ENCODE measurements at places on chromosomes 16 and 17.
A peak's percentile ranks its signal among the peaks of the same experiment; 100 is the strongest.

- DNase-seq = no peak
These were observed 6.3 kb downstream of the APOH start for GRCh38 chr17:66222798-66223350.

- DNase-seq = no peak
These were observed 5.5 kb upstream of the TM4SF5 start for GRCh38 chr17:4766201-4766600.

DNA sequence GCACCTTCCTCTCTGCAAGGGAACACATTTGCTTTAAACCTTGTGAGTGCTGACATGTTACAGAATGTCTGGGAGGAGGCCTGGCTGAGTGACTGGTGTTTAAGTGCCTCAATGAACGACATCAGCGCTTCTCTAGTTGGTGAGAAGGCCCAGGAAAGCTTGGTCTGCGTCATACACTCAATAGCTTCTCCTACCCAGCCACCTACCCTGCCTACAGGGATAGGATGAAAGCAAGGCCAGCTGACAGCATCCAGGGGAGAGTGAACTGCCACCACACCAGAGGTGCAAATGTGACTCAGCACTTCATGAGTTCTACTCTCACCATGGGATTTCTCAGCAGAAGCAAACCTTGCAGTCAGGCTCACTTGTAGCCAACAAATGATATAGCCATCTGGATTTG is 31.7 kb upstream of the CFAP20 start:
- no peak for DNase-seq

DNA sequence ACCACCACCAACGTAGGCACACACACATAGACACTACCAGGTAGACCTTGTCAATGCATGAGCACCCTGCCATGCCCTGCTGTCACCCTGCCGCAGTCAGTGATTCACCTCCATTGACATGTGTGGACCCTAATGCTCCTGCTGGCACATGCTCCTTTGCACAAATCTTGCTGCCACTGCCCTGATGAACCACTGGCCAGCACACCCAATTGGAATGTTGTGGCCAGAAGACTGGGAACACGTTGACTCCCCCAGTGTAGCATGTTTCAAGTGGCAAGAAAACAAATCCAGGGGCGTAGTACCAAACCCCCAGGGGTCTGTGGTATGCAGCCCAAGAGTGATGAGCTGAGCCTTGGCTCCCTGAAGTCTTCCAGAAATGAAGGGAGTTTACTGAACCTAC is 486.4 kb upstream of the KIF2B start:
- DNase-seq = no peak

DNA sequence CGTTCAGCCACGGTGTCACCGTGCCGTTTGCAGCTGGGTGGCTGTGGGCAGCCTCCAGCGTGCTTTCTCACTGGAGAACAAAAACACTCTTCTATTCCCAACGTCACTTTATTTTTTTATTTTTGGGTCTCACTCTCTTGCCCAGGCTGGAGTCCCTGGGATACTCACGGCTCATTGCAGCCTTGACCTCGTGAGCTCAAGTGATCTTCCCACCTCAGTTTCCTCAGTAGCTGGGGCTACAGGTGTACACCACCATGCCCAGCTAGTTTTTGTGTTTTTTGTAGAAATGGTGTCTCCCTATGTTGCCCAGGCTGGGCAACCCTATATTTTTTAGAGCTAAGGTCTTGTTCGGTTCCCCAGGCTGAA is 34.4 kb upstream of the ZC3H18 start:
- no peak for DNase-seq

GRCh38 chr16:53737552-53737951 is 33.6 kb downstream of the FTO start:
- DNase-seq = no peak

DNA sequence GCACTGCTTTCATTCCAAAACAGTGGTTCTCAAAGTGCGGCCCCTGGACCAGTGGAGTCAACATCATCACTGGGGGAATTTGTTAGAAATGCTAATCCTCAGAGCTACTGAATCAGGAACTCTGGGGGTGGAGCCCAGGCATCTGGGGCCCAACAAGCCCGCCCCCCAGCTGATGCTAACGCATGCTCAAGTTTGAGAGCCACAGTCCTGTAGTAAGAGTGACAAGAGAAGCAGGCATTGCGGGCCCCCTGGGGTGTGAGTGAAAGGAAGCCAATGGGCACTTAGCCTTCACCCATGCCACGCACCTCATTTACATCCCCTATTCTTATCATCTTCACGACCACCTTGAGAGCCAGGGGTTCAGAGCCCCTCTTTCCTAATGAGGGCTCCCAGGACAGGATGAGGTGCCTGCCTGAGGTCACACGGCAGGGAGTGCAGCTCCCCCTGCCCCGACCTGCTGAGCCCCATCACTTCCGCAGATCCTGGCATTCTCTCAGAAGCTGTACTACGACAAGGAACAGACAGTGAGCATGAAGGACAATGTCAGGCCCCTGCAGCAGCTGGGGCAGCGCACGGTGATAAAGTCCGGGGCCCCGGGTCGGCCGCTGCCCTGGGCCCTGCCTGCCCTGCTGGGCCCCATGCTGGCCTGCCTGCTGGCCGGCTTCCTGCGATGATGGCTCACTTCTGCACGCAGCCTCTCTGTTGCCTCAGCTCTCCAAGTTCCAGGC is 9.1 kb downstream of the CA4 start:
- no peak for DNase-seq

DNA sequence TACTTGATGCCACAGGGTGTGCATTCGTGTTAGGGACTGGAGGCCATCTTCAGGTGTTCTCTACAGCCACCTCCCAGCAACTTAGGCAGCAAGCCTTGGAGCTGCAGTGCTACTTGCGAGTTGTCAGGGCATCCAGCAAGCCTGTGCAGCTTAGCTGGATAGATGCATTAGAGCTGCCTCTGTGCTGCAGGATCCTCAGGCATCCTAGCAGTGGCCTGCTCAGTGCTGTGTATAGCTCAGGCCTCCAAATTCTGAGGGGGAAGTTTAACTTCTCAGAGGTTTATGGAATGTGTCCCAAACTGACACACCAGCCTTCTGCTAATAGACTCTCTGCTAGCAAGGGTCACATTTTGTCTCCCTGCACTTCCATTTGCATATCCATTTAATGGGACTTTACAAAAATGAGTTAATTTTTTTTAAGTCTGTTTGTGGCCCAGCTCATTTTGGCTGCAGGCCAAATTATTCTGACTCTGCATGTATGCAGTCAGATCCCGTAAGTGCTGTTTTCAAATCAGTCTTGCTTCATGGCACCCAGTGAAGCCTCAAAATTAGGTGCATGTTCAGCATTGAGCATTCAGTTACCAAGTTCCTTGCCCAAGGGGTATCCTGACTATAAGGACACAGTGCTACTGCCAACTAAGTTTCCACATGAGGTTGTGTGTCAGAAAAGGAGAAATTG is 6.8 kb downstream of the GABARAPL2 start:
- no peak for DNase-seq

DNA sequence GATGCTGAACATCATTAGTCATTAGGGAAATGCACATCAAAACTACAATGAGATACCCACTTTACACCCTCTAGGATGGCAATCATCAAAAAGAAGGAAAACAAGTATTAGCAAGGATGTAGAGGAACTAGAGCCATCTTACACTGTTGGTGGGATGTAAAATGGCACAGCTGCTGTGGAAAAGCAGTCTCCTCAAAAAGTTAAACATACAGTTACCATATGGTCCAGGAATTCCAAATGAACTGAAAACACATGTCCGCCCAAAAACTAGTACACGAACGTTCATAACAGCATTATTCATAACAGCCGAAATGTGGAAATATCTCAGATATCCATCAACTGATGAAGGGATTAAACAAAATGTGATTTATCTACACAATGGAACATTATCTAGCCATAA is 7.0 kb downstream of the FBF1 start:
- DNase-seq = no peak

DNA sequence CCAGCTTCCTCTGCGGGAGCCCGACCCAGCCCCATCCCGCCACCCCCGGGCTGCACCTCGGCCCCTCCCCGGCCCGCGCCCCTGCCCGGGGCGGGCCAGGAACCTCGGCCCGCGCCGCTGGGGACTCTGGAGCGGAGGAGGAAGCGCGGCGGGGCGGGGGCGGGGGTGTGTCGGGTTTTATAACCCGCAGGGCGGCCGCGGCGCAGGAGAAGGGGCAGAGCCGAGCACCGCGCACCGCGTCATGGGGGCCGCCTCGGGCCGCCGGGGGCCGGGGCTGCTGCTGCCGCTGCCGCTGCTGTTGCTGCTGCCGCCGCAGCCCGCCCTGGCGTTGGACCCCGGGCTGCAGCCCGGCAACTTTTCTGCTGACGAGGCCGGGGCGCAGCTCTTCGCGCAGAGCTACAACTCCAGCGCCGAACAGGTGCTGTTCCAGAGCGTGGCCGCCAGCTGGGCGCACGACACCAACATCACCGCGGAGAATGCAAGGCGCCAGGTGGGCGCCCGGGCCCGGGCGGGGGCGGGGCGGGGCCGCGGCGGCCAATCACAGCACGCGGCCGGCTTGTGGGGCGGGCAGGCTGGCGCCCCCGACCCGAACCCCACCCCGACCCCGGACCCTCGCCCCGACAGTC is at the start of gene ACE:
TSS of gene ACE (plus strand) at position 208 of the 626 bp plus-strand sequence. CDS start at position 242, 34 bp downstream.
- DNase-seq = no peak

- no peak for DNase-seq
These were observed 538.0 kb downstream of the GRIN2A start for GRCh38 chr16:9644258-9644657.

DNA sequence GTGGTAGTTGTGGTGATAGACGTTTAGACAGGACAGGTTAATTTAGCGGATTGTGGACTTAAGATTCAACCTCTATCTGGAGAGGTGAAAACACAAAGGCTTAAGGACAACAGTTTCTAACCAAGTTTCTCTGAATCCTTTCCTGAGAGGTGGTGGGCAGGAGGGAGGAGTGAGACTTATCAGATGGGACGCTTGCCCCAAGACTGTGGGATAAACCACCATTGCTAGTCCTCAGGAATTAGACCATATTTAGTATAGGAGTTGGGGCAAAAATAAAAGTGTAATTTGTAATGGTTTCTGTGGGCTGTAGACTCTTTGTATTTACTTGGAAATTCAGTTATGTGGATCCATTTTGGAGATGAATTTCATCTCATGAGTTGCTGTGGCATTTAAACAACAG is 6.6 kb downstream of the PDP2 start:
- no peak for DNase-seq

- DNase-seq = no peak
These were observed 44.4 kb downstream of the CLEC19A start for GRCh38 chr16:19329932-19330331.

GRCh38 chr16:85699628-85700027 is 10.9 kb upstream of the GINS2 start:
- no peak for DNase-seq

GRCh38 chr17:80842456-80843013 is 149.1 kb upstream of the CHMP6 start:
- no peak for DNase-seq

DNA sequence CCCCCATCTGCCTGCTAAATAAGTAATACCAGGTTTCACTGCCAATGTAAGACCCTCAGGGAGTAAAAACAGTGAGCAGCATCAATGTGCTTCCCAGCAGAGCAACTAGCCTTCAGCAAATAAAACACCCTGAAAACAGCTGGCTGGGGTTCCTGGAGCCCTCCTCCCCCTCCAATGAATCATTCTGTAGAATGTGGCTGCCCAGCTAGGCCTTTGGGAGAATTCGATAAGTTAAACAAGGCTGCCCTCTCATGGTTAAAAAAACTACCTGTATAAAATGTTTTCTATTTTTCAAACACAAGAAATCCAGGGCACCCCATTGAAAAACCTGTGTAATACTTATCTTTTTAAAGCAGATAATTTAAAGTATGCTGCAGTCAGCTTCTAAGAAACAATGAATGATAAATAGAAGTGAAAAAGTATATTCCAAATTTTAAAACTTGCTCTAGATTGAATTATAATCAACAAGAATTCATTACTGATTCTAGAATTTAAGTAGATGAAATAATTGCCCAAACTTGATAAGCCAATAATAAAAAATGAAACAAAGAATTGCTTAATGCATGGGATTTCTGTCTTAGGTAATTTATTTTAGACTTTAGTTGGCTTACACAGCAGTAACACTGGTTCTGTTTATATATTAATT is 9.4 kb upstream of the TOM1L1 start:
- peak; percentile 44 for DNase-seq

GRCh38 chr16:85641776-85642176 is 28.7 kb downstream of the GSE1 start:
- DNase-seq = no peak

GRCh38 chr17:61313461-61314326 is 85.9 kb upstream of the TBX2 start:
- DNase-seq = no peak

DNA sequence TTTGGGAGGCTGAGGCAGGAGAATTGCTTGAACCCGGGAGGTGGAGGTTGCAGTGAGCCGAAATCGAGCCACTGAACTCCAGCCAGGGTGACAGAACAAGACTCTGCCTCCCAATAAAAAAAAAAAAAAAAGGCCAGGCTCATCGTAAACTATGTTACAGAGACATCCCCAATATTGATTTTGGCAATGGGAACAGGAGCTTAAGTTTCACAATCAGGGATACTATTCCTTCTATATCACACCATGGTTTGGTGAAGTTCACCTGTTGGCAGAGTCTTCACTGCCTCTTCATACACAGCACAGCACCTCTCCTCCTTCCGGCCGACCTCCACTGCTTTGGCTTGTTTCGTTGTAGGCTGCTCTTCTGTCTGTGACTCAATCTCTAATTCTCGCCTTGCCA is 21.2 kb downstream of the UTP6 start:
- no peak for DNase-seq

GRCh38 chr17:4182043-4182442 is 39.0 kb downstream of the CYB5D2 start:
- DNase-seq = no peak

DNA sequence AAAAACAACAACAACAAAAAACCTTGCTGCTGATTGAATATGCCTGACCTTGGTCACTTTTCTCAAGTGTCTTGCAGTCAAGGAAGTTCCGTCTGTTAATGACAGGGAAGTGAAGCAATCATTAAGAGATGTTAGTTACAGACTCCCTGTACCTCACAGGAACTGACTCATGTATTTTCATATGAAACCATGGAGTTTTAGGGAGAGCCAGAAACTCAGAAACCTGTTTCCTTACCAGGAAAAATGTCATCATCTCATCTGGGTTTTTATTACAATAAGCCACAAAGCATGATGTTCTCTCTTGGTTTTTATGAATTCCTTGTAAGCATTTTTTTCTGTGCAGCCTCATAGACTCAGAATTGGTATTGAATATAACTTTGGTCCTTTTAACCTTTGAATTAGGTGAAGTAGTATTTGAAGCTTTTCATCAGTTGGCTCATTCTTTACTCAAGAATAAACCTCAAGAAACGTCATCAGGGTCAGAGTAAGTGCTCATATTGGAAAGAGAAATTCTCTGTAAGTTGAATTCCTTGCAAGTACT is 10.3 kb downstream of the LYRM1 start:
- DNase-seq = no peak

GRCh38 chr16:54718376-54718775 is 212.3 kb upstream of the IRX5 start:
- no peak for DNase-seq

- no peak for DNase-seq
These were observed 15.3 kb downstream of the XPO6 start for GRCh38 chr16:28196387-28196987.

DNA sequence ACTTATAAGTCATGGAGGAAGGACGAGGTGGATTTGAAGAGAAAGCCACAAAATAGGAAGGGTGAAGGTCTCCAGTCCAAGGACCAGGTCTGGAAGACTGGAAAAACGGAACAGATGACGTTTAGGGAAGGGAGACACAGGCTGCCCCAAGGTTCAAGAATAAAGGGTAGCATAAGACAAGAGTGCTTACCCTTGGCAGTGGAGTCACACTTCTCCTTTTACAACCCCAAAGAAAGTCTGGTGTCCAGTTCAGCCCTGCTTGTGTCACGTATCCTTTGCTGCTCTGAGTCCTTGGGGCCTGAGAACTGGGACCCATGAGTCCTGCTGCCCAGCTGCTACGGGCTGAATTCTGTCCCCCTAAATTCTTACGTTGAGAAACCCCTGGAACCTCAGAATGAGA is 13.0 kb upstream of the GGA2 start:
- no peak for DNase-seq
